ENCODE measurements at places on chromosomes 7 and 10. TPM values are rescaled to one million over a fixed set of nuclear protein-coding genes. Genes with fewer than 3 reads are reported as not detected.

GRCh38 chr7:64959072-64959747, 31.6 kb downstream of the ZNF117 start:
- no peak for DNase-seq

SPOCK2 gene
- 5.3 TPM for total RNA-seq

DNA sequence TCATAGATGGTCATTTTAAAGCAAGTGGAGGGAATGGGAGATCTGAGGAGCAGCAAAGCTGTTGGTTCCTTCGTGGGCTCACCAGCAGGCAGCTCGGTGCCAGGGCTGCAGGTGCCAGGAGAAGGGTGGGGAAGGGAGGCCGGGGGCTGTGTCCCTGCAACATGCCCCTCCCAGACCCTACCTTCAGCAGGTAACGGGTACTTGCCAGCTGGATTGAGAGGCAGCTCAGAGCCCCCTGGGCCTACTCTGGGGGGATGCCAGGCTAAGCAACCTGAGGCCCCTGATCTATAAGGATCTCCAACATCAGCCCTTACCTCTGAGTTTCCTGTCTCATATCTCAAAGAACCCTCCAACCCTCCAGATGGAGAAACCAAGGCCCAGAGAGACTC, 173.3 kb downstream of the NEURL1 start:
- no peak for DNase-seq

- no peak for DNase-seq
These were observed 145.3 kb downstream of the NOC3L start for GRCh38 chr10:94217411-94217810.

DNA sequence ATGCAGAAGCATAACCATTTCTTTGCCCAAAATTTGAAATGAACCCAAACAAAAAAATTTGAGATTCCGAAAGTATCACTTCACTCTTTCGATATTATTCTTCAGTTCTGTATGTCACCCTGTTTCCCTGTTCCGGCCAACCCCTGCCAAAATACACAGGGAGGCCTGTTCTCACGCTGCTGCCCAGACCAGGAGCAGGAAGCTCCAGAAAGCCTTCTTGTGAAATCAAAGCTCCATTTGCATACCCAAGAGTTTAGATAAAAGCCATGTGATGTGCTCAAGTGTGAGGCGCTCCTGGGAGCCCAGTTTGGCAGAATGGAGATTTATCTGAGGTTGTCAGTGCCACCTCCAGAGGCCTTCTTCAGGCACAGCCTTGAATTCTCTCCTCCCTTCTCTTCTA, 236.2 kb downstream of the FGFR2 start:
- DNase-seq = no peak

GRCh38 chr7:11732207-11732606, 99.8 kb downstream of the THSD7A start:
- no peak for DNase-seq

- no peak for DNase-seq
These were observed 177.6 kb upstream of the MEOX2 start for GRCh38 chr7:15863951-15864625.

DNA sequence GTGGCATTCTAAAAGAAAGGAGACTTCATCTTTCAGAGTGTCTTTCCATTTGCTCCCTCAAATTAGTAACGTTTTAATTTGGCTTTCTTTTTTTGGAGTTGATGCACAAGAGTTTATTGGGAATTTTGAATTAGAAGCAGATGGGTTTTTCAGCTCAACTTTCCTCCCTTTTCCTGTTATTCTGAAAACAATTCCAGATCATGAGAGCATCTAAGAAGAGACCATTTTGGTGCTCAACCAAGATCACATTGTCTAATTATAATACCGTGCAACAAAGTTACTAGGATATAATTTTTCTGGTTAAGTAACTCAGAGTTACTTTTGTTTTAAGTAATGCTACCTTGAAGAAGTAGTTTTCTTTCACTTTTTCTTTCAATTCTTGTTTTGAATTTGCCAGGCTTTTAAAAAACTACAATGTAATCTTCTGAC, 396.6 kb upstream of the KLF6 start:
- no peak for DNase-seq

WDR37 gene
- total RNA-seq = 20.5 TPM

DNA sequence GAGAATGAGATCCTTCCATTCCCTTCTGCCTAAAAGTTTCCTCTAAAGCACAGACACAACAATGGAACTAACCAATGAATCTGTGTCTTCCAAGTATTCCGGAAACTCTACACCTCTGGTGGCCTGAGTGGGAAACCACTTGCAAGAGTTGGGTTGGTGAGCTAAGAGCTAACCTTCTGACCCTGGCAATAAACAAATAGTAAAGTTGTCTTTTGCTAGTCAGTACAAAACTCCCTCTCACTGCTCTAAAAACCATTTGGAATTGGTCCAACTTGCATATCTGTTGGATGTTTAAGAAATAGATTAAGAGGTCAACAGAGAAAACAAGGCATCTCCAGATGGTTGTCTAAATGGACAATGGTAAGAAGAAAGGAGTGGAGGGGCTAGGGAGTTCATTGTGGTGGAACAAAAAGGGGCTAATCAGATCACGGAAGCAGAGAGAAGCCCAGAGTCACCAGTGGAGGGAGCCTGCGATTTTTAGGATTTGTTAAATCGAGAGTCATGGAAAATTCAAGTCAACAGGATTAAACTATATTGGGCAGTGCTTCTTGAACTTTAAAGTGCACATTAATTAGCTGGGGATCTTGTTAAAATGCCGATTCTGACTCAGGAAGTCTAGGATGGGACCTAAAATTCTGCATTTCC, 192.3 kb downstream of the EVX1 start:
- no peak for DNase-seq

DNA sequence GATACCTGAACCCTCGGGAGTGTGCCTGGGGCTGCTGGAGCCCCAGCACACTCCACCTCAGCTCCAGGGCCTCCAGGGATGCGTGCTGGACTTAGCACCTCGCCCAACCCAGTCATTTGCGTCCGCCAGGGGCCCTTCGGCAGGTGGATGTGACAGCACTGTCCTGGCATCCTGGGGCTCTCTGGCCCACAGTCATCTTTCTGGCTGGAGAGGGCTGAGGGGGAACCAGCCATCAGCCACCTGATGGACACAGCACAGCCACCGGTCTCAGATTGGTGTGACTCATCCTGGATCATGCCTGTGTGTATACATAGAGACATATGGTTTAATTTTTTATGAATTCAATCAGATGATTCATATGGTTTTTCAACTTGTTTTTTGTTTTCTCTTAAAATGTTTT, 11.1 kb downstream of the ZNF775 start:
- DNase-seq = no peak

- DNase-seq = no peak
These were observed 69.4 kb downstream of the KIAA1217 start for GRCh38 chr10:24278176-24278889.

DNA sequence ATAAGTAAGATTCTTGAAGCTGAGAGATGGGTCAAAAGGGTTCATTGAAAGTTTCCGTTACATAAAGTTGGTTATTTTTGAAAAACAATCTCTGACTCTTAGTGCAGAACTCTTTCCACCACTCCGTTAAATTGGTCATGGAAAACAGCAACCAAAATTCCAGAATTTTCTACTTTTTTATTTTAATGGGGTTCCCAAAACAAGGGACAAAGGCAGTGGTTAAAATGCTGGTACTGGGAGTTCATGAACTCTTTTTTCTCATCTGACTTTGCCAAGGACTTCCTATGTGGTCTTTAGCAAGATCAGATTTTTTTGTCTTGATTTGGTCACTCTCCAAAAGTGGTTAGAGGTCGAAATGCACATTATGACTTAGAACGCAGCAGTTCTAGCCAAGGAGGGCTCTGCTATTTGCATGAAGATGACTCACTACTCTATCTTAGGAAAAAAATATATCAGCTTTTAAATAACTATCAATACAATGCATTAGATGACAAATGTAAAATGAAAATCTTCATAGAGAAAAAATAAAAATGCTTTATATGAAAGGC, 145.7 kb downstream of the REEP3 start:
- no peak for DNase-seq

DNA sequence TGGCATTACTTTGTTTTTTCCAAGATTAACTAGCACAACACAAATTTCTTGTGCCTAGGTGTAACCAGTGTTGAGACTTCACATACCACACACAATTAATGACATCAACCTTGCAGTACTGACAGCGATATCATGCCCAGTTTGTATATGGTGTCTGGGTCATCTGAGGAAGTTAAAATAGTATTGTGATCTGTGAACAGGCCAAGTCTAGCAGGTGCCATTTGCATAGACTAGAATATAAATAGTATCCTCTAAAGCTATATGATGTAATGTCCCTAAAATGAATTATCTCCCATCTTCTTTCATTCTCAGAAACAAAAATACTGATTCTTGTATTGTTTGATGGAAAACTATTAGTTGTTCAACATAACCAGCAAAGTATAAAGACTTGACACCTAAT, 175.8 kb upstream of the KAT6B start:
- DNase-seq = no peak

CNPY1 gene
- not detected for total RNA-seq

SYCE1 gene
- 0.22 TPM for total RNA-seq
